ENCODE measurements at places on chromosomes 4 and X.

DNA sequence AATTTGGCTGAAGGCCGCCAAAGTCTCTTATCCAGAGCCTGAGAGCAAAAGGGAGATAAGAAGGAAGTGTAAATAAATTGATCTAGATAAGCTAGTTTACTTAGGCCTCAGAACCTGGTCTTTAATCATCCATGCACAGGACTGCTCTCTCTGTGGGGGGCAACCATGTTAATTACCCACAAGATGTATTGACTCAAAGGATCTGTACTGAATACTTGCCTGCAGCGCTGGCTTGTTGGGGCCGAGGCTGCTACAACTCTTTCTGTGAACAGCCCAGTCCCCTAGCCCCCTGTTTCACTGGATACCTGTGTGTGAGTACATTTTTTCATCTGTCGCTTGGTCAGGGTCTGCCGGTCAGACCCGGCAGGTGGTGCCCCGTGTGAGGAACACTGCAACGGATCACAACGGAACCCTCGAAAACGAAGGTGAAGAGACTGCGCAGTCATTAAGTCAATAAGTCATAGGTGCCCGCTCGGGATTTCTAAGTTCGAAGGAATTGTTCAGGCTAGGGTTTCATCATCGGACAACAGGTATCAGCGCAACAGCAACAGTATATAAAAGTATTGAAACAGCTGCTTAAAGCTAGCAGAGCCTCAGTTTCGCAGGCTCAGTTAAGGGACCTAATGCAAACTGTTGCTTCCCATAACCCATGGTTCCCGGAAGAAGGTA is 8.3 kb downstream of the MAGEA11 start:
- no peak for DNase-seq
- H3K36me3 ChIP-seq, result no peaks in the 10 kb centered on the region
- no peak overlapping the region for H3K27ac ChIP-seq

DNA sequence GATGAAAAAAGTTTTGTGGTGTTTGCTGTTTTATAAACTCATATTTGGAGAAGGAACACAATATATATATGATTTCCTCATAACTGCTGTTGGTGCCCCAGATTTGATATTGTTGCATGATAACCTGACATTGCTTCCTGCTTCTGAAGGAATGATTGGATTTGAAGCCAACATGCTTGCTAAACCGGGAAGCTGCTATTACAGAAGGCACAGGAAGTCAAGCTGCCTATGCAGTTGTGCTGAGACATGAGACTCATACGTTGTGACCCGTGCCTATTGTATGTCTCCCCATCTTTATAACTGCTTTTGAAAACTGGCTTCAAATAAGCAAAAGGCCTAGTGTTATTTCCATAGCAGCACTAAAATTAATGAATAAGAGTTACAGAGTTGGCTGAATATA is 32.9 kb downstream of the GAB1 start:
- no peaks in the 10 kb centered on the region for H3K4me1 ChIP-seq

- no peak overlapping the region for H3K4me3 ChIP-seq
- no peak overlapping the region for H3K27ac ChIP-seq
- no peak for DNase-seq
- H3K36me3 ChIP-seq, result no peaks in the 10 kb centered on the region
Measured at GRCh38 chrX:40521868-40522450, 58.8 kb upstream of the ATP6AP2 start.

DNA sequence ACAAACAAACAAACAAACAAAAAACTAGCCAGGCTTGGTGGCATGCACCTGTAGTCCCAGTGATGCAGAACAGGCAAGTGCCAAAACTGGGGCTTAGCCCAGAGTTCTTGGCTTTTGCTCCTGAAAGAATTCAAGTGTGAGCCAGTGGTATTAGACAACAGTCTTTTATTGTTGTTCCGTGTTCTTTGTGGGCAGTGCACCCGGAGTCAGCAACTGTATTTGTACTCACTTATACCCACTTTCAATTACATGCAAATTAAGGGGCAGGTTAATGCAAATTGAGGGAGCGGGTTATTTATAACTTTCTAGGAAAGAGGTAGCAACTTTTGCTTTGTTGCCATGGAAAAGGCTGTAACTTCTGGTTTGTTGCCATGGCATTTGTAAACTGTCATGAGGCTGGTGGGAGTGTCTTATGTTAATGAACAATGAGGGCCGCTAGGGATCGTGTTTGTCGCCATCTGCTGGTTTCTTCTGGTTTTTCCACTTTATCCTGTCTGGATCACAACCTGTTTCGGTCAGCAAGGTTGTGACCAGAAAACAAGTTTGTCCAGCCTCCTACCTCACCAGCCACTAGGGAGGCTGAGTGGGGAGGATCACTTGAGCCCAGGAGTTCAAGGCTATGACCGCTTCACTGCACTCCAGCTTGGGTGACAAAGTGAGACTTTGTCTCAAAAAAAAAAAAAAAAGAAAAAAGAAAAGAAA is 88.8 kb upstream of the ESX1 start:
- DNase-seq, result peak; percentile 88
- no peaks in the 10 kb centered on the region for H3K4me1 ChIP-seq
- no peaks in the 10 kb centered on the region for H3K36me3 ChIP-seq

GRCh38 chr4:15035159-15035558 is 32.9 kb downstream of the CPEB2 start:
- H3K27ac ChIP-seq, result no peak overlapping the region
- peaks cover 5% of the 10 kb centered on the region for H3K4me1 ChIP-seq
- no peak for DNase-seq
- H3K4me3 ChIP-seq, result no peak overlapping the region
- peaks cover 10% of the 10 kb centered on the region for H3K36me3 ChIP-seq

DNA sequence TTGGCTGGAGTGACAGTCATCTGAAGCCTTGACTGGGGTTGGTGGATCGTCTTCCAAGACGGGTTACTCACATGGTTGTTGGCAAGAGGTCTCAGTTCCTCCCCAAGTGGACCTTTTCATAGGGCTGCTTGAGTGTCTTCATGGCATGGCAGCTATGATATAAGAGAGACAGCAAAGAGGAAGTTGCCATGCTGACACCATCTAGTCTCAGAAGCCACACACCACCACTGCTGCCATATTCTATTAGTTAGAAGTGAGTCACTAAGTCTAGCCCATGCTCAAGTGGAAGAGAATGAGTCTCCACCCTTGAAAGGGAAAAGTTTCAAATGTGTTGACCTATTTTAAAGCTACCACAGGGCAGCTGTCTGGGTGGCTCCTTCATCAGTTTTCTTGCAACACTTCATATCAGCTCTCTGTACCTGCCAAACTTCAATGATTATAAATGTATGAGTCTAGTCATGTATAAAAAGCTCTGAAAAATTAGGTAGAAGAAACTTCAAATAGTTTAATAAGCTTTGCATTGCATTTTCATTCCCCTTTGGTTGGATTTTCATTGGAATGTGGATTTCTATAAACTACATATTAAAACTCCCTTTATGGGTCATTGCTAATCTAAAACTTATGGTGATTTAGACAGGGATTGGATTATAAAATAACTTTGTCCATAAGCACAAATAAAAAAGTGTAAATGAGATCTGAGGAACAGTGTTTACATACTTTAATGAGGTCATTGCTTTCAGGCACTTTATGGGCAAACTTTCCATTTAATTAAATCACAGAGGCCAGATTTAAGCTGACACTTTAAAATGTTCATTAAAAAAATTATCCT is 68.0 kb upstream of the ATXN3L start:
- H3K36me3 ChIP-seq, result no peaks in the 10 kb centered on the region
- no peaks in the 10 kb centered on the region for H3K27me3 ChIP-seq
- peaks cover 14% of the 10 kb centered on the region for H3K4me1 ChIP-seq
- no peak overlapping the region for H3K4me3 ChIP-seq
- DNase-seq, result peak; percentile 43

DNA sequence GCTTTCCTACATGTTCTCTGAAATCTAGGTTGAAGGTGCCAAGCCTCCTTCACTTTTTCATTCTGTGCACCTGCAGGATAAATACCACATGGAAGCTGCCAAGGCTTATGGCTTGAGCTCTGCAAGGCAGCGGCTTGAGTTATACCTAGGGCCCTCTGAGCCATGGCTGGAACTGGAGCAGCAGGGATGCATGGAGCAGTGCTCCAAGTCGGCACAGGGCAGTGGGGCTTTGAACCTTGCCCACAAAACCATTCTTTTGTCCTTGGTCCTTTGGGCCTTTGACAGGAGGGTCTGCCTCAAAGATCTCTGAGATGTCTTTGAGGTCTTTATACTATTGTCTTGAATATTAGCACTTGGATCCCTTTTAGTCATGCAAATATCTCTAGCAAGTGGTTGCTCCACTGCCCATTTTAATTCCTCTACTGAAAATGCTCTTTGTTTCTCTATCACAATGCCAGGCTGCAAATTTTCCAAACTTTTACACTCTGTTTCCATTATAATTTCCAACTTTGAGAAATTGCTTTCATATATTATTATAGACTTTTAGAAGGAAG is 536.2 kb upstream of the KLHL4 start:
- no peak for DNase-seq
- no peaks in the 10 kb centered on the region for H3K27me3 ChIP-seq
- H3K36me3 ChIP-seq, result no peaks in the 10 kb centered on the region

- no peak overlapping the region for H3K4me3 ChIP-seq
- no peak for DNase-seq
Measured at GRCh38 chrX:122945328-122945727, 238.8 kb upstream of the GRIA3 start.

- no peaks in the 10 kb centered on the region for H3K4me1 ChIP-seq
- no peak overlapping the region for H3K4me3 ChIP-seq
- no peaks in the 10 kb centered on the region for H3K27me3 ChIP-seq
- no peak overlapping the region for H3K27ac ChIP-seq
Measured at GRCh38 chrX:39767446-39767845, 330.3 kb downstream of the BCOR start.

- H3K4me1 ChIP-seq, result no peaks in the 10 kb centered on the region
- H3K27me3 ChIP-seq, result no peaks in the 10 kb centered on the region
- no peak for DNase-seq
- no peaks in the 10 kb centered on the region for H3K36me3 ChIP-seq
Measured at GRCh38 chr4:143721317-143721716, 20.8 kb upstream of the FREM3 start.

DNA sequence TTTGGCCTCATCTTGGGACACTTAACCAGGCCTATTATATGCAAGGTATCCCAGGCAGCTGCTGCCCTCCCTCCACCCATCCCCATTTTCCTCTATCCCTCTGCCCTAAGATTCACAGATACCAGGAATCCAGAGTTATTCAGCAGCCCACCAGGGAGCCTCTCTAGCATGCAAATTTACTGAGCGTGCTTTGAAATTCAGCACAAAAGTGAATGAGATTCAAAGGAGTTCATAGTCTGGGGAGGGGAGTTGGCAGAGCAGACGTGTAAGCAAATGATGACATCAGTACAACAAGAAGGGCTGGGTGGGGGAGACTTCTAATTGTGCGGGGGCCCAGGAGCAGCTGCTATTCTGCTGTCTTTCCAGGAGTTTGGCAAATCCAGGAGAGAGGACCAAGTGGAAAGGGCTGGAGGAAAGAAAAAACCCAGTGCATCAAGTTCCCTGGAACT is 1.7 kb upstream of the MTM1 start:
- no peaks in the 10 kb centered on the region for H3K27me3 ChIP-seq
- H3K4me1 ChIP-seq, result peaks cover 29% of the 10 kb centered on the region
- H3K4me3 ChIP-seq, result no peak overlapping the region
- no peaks in the 10 kb centered on the region for H3K36me3 ChIP-seq
- H3K27ac ChIP-seq, result no peak overlapping the region

- no peaks in the 10 kb centered on the region for H3K27me3 ChIP-seq
- H3K4me1 ChIP-seq, result no peaks in the 10 kb centered on the region
- no peaks in the 10 kb centered on the region for H3K36me3 ChIP-seq
- no peak for DNase-seq
- no peak overlapping the region for H3K27ac ChIP-seq
Measured at GRCh38 chr4:78683352-78683751, 92.8 kb upstream of the BMP2K start.

DNA sequence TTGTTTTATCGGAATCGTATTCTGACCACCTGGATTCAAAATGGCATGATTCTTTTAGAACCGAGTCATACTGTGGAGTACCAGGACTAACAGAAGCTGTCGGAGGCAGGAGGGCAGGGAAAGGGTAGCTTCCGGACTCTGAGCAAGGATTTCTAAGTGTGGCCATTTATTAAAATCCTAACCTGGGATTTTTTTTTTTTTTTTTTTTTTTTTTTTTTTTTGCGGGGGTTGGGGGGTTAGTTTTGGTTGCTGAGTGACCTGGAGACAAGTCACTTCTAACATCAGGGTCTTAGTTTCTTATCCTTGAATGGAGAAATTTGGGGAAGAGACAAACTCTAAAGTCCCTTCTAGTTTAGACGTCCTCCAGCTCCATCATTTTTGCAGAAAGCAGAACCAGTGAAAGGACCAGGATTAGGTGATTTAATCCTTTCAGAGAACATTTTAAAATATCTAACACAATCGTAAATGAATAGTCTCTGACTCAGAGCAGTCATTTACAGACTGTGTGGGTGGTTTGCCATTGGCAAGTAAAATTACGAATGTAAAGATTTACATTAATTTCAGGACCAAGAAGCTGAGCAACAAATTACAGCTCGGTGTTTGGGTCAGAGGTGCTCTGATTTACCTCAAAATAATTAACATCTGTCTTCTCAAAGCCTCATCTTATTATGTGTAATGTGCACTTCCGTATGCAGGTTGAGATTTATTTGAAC is 7.3 kb downstream of the SLC25A5 start:
- H3K27me3 ChIP-seq, result no peaks in the 10 kb centered on the region
- no peak for DNase-seq
- peaks cover 3% of the 10 kb centered on the region for H3K36me3 ChIP-seq
- H3K4me3 ChIP-seq, result no peak overlapping the region

- no peaks in the 10 kb centered on the region for H3K27me3 ChIP-seq
- DNase-seq, result no peak
- H3K4me1 ChIP-seq, result no peaks in the 10 kb centered on the region
- H3K27ac ChIP-seq, result no peak overlapping the region
Measured at GRCh38 chr4:152310257-152310656, 225.6 kb downstream of the FBXW7 start.

GRCh38 chr4:40552536-40552935 is 77.1 kb downstream of the RBM47 start:
- no peak overlapping the region for H3K27ac ChIP-seq
- DNase-seq, result no peak
- no peak overlapping the region for H3K4me3 ChIP-seq
- peaks cover 4% of the 10 kb centered on the region for H3K4me1 ChIP-seq
- no peaks in the 10 kb centered on the region for H3K27me3 ChIP-seq
- no peaks in the 10 kb centered on the region for H3K36me3 ChIP-seq

DNA sequence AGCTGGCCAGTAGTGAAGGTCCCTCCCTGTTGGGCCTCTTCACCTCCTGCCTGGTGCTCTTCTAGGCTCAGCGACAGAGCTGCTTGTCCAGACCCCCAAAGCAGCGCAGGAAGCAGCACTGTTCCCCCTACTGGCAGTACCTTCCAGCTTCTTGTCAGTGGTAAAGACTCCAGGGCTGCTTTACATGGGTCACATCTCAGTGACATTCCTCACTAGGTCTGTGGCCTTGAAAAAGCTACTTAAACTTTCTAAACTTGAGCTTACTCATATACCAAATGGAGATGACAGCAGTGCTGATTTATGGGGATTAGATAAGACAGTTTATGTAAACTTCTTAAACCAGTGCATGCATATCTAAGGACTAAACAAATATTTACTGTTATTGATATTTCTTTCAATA is 117.3 kb downstream of the FAT4 start:
- H3K36me3 ChIP-seq, result 0 out of 2 replicates have a peak, but pooled peaks cover 8% of the 10 kb centered on the region
- no peaks in the 10 kb centered on the region for H3K27me3 ChIP-seq
- H3K4me1 ChIP-seq, result no peaks in the 10 kb centered on the region
- H3K27ac ChIP-seq, result no peak overlapping the region
- H3K4me3 ChIP-seq, result no peak overlapping the region

GRCh38 chrX:100341142-100341510 is 68.9 kb downstream of the PCDH19 start:
- no peaks in the 10 kb centered on the region for H3K36me3 ChIP-seq
- H3K27ac ChIP-seq, result no peak overlapping the region
- 0 out of 2 replicates have a peak, but pooled peaks cover 3% of the 10 kb centered on the region for H3K27me3 ChIP-seq
- no peaks in the 10 kb centered on the region for H3K4me1 ChIP-seq
- no peak overlapping the region for H3K4me3 ChIP-seq
- DNase-seq, result no peak

GRCh38 chr4:4590546-4590945 is 48.7 kb upstream of the STX18 start:
- DNase-seq, result no peak
- H3K36me3 ChIP-seq, result peaks cover 7% of the 10 kb centered on the region
- no peaks in the 10 kb centered on the region for H3K4me1 ChIP-seq
- no peaks in the 10 kb centered on the region for H3K27me3 ChIP-seq
- no peak overlapping the region for H3K4me3 ChIP-seq

All from Karpas-422 (cell line).